CD8-positive, alpha-beta T cell (primary cell): ENCODE measurements at places on chromosomes 1 and 21.
A peak's percentile ranks its signal among the peaks of the same experiment; 100 is the strongest.

- peak; percentile 80 for DNase-seq
These were observed 1.2 kb downstream of the BTG3 start for GRCh38 chr21:17611414-17612022.

DNA sequence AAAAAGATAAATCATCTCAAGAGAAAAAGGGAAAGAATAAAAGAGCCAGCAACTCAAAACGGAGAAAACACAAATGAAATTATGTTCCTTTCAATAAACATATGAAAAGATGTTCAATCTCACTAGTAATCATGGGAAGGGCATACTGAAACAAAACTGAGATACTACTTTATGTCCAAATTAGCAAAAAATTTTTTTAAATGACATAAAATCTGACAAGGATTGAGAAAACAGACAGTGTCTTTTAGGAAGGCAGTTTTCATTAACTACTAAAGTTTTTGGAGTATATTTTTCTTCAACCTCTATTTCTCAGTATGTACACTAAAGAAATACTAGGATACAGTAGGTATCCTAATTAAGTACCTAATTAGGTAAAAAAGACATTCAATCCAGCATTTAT lies 73.3 kb downstream of the ARID4B start:
- DNase-seq: no peak

DNA sequence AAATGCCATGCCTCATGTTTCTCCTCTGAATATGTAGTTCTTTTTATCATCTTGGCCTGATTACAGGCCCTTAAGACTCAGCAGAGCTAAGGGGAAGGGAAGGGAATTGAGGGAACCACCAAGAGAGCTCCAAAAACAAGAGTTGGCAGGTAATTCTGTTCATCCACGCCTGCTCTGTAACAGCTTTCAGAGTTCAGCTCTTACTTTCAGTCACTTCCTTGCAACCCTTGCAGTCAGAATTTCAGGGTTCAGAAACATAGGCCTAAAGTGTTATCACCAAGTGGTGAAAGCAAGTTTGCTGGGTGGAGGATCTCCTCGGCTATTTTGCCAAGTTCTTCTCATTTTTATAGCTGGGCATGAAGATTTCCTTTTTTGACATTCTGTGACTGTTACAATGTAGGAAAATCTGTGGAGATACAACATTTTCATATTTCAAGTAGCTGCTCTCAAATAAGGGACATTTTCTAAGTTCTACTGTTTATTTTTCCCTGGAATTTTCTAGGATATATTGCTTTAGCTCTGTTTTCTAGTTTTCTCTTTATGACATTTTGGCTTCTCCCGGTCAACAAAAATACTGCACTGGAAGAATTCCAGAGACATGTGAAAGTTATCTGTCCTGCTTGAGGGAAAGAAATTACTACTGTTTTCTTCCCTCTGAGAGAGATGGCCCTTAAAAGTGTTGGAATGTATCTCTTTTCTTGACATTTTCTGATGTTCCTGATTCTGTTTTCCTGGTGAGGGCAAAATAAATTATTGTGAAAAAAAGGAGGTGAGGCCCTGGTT lies 251.8 kb upstream of the ST6GALNAC5 start:
- no peak for DNase-seq

GRCh38 chr1:203178083-203178482 lies 2.5 kb upstream of the MYBPH start:
- DNase-seq: no peak

GRCh38 chr1:155982106-155982505 lies 3.8 kb upstream of the ARHGEF2 start:
- DNase-seq: no peak

DNA sequence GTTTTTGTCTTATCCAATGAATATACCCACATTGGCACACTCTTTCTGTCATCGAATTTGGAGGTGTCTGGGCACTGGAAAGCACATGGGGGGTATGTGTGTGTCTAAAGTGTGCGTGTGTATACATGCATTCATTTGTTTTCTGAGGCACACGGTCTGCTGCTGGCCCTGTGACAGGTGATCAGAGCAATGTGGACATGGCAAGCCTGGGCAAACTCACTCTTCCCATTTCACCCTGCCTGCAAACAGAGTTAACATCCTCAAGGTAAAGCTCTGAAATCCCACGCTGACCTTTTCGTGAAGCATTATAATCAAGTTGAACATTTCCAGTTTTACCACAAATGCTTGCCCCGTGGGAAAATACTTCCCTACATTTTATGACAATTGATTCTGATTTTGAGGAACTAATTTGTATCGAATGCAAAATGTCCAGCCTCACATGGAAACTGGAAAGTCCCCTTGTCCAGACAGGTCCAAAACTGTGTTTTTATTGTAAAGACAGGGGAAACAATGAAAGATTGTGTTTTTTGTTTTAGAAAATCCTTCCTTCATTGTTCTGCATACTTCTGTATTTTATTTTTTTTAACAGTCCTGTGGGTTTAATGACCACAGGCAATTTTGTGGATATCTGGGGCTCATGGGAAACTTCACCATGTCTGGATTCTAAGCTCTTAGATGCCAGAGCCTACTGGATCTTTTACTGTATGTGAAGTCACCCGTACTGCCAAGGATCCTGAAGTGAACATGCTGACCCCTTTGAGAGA lies 160.9 kb downstream of the PBX1 start:
- DNase-seq: no peak

GRCh38 chr1:228891272-228892034 lies 156.2 kb downstream of the RHOU start:
- DNase-seq: no peak

GRCh38 chr1:202106340-202107254 lies 16.1 kb upstream of the GPR37L1 start:
- DNase-seq: no peak

GRCh38 chr1:168760241-168760640 lies 31.2 kb upstream of the DPT start:
- DNase-seq: no peak

DNA sequence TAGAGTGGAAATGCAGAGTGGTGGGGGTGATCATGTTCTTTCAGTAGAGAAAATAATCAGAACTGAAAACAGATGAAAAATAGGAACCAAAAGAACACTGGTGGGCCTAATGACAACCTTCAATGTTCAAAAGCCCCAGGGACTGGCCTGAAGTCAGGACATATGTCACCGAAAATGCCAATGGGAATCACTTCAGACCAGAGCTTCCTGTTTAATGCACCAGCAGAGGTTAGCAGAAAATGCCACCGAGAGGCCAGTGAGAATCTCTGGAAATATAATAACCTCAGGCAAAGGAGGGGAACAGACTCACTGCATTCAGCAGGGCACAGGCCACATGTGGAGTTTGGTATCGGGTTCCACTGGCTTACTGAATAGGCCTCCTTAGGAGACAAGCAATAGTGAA lies 15.9 kb upstream of the CD58 start:
- no peak for DNase-seq

DNA sequence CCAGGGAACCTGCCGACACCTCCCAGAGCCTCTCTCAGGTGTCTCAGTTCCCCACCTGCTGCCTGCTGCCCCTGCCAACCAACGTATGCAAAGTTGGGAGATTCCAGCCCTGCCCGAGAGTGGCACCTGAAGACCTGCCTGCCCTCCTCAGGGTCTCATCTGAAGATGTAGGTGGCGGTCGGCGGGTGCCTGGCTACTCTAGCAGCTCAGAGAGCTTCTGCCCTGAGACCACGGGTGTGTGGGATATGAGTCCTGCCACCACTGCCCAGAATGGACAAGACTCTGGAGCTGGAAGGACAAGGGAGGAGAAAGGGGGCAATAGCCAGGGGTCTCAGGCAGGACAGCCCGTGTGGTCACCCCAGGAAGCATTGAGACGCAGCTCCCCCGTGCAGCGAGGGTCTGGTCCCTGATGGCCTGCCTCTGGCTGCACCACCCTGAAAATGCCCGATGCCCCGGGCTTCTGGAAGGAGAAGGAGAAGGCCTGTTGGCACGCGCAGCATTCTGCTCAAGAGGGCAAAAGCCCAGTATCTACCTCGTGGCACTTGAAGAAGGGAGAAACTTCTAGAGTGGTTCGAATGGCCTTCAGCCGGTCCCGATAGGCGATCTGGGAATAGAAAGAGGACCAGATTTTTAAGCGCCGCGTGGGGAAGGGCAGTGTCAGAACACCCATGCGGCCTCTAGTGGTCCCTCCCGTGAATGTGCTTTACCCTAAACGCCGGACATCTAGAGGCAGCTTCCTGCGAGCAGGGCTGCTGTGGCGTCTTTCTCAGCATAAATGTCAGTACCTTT lies 88.8 kb downstream of the STUM start:
- no peak for DNase-seq

- DNase-seq: no peak
These were observed 165.3 kb downstream of the GALNT2 start for GRCh38 chr1:230232371-230232771.

- DNase-seq: no peak
These were observed 23.7 kb downstream of the RNF187 start for GRCh38 chr1:228510803-228511413.

DNA sequence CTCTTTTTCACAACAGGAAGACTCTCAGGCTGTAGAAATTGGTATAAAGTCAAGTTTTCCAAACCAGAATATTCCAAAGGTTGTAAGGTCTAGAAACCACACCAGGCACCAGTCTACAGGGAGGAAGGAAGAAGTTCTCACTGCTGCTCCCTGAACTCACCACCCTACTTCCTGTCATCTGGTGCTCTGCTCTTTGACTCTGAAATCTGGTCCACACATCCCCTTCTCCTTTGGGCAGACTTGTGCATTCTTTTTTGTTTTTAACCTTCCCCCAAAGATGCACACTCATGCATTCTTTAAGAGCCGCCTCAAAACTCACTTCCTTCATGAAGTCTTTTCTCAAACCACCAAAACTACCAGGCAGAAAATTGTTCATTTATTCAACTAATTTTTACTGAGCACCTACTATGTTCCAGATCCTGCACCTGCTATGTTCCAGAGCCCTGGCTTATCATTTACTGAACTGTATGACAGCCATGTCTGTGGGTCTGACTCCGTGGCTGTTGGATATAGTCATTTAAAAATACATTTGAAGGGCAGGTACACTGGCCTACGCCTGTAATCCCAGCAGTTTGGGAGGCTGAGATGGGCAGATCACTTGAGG lies 30.1 kb upstream of the EPS15 start:
- no peak for DNase-seq

GRCh38 chr21:33169359-33169758 lies 60.4 kb upstream of the IFNAR2 start:
- DNase-seq: no peak

DNA sequence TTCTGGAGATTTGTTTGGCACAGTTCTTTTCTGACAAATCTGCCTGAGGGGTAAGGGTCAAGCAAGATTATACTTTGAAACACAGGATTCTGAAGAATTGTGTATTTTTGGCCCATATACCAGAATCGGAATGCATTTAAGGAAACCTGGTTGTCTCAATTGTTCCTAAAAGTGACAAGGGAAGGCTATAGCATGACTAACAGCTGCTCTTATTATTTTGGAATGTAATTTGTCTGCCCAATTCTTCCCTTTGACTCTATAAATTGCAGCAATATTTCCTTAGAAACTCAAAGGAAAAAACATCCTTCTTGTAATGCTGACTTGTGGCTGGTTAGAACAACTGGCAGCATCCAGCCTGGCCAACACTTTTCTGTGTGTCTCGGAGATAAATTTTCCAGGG lies 15.8 kb upstream of the VCAM1 start:
- DNase-seq: no peak

- DNase-seq: no peak
These were observed 294.0 kb downstream of the LRRC40 start for GRCh38 chr1:69911301-69911801.

DNA sequence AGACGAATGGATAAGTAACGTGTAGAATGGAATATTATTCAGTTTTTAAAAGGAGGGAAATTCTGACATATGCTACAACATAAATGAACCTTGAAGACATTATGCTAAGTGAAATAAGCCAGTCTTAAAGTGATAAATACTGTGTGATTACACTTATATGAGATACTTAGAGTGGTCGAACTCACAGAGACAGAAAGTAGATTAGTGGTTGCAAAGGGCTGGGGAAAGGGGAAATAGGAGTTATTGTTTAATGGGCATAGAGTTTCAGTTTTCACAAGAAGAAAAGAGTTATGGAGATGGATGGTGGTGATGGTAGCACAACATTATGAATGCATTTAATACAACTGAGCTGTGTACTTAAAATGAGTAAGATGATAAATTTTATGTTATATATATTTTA lies 14.7 kb upstream of the AHCYL1 start:
- DNase-seq: no peak

- no peak for DNase-seq
These were observed 50.2 kb downstream of the RABGAP1L start for GRCh38 chr1:174209347-174210187.

GRCh38 chr1:176904057-176904751 lies 260.3 kb downstream of the ASTN1 start:
- DNase-seq: no peak

DNA sequence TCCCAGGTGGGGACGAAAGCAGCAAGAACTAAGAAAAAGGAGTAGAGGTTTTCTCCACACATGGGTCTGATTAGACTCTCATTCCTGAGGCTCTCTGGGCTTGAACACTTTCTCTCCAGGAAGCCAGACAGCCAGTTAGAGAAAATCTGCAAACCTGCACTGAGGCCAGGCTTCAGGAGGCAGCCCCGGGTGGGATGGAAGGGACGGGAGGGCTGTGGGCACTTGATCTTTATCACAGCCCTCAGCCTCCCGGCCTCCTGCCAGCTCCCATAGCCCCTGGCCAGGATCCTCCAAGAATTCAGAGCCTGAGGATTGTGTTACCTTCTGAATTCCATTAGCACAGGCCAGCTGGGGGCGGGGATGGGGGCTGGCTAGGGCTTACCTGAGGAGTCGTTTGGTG lies 40.1 kb downstream of the SERTAD4 start:
- DNase-seq: no peak

DNA sequence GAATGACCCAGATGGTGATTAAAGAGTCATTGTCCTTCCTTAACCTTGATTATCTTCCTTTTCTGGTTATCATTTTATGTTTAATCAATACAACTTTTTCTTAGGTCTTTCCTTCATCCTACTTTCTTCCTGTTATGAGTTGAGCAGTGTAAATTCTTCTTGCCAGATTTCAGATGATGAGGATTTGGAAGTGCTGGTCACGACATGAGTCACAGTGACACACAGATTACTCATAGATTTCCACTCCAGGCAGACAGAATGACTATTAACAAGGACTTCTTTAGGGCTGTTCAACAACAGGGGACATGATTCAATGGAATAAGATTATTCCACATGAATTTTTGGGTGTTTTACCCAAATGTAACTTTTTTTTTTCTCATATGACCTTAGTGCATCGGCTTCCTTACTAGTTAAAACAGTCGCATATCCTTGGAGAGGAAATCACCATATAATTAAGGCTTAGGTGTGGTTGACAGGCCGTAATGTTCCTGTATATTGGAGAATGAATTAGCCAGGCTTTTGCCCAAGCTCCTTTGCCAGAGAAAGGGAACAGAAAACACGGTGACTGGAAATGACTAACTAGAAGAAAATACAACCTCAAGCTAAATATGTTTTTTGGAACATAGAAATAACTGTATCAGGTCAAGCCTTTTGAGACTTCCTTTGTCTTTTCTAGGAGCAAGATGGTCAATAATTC lies 44.2 kb downstream of the PRRX1 start:
- DNase-seq: no peak

- no peak for DNase-seq
These were observed 9.7 kb upstream of the NPPB start for GRCh38 chr1:11868331-11868980.
